Activated CD8-positive, alpha-beta memory T cell treated with anti-CD3 and anti-CD28 coated beads for 1 hour (primary cell): ENCODE measurements at places on chromosomes 1 and 21.

- no peak for DNase-seq
These were observed 112.5 kb upstream of the RAB4A start for GRCh38 chr1:229158341-229158921.

DNA sequence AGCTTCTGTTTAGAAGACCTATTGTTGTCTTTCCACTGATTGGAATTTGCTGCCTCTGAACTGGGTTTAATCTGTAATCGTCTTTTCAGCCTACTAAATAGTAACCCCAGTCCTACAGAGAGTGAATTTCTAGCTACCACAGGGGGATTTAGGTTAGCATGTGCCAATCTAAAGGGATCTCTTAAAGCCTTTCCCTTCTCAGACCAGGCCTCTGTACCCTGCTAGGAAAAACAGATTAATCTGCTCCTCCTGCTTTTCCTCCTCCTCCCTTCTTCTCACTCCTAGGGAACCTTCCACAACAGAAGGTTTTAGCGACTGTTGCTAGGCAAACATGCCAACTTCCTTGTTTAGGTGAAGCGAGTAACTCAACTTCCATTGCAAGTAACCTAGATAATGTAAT lies 1.3 kb upstream of the RC3H1 start:
- DNase-seq = no peak

GRCh38 chr1:161791904-161792655 lies 26.0 kb downstream of the ATF6 start:
- DNase-seq = no peak

DNA sequence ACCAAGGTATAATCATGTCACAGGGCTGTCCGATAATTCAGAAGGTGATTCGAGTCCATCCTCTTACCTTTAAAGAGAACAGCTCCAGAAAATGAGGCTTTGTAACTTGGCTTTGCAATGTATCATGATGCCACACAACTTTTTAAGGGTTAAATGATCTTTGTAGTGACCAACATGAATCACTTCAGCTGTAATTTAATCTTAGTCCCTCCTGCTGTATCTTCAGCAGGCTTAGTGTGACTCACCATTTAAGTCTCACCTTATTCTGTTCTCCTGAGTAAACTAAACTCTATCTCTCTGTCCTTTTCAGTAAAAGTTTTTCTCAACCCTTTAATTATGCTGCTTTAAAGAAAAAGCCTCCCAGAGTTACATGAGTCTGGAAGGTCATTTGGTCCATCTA lies 1.9 kb upstream of the HIVEP3 start:
- no peak for DNase-seq

GRCh38 chr1:219463636-219464035 lies 149.3 kb downstream of the ZC3H11B start:
- no peak for DNase-seq

- no peak for DNase-seq
These were observed 3.3 kb upstream of the MX2 start for GRCh38 chr21:41358193-41359166.

- DNase-seq = no peak
These were observed 5.7 kb upstream of the TTLL10 start for GRCh38 chr1:1167841-1168450.
